Inflammatory macrophage (primary cell): ENCODE measurements at places on chromosomes 5 and 9.

GRCh38 chr9:96524045-96524444 lies 74.1 kb downstream of the HABP4 start:
- no peak for DNase-seq

DNA sequence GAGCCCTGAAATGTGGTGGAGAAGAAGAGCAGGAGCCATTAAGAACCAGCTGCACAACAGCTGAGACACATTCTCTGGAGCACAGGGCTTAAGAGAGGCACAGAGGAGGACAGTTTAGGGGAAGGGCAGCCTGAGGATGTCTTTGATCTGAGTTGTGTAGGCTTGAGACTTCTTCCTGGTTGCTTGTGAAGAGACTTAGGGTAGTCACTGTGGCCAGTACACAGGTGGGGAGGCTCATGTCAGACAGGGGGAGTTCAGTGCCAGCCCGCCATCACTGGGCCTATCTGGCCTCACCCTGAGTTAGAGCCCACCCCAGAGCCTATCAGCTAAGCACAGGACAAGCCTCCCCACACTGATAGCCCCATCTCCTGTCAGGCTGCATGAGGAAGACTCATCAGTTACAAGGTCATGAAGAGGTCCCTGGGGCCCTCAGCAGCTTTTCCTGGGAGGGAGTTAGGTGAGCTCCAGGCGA lies 19.8 kb downstream of the SLC22A4 start:
- DNase-seq = no peak

DNA sequence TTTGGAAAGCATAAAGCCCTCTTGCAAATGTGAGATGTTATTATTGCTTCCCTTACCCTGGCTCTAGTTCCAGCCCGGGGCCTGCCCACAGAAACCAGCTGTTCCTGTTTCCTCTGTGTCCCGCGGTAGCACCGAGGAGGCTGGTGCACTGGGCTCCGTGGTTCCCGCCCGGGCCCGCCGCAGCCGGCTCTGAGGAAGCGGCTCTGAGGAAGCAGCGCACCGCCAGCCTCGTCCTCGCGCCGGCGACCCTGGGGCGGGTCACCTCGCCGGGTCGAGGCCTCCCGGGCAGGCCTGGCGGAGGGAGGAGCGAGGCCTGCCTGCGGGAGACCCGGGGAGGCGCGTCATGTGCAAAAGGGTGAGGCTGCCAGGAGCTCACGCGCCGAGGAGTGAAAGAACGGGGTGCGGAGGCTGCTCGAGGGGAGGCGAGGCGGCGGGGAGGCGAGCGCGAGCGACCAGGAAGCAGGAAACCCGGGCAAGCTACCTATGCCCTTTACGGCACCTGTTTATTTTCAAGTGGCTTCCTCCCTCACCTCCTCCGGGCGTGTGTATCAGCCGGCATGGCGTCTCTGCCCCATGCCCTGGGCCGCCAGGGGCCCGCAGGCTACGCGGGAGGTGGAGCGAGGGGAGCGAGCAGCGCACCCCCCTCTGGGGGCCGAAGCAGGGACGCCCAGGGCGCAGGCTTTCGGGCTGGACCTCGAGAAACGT lies 61.3 kb upstream of the MEGF10 start:
- DNase-seq = peak; percentile 90

- DNase-seq = peak; percentile 77
These were observed 411.0 kb downstream of the MAT2B start for GRCh38 chr5:163916376-163916775.

DNA sequence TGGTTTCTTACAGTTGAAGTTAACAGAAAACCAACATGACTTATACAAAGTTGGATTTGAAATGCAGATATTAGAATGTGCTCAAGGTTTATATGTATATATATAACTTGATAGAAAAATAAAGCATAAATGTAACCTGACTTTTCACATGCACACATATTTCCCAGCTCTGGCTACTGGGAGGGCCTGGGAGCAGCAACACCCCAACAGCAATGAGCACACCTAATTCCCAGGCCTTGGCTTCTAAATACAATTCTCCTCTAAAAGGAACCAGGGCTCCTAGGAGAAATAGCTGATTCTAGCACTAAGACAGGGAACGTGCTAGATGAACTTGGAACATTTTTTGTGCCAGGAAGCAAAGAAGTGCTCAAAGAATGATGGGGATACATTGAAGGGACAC lies 42.1 kb downstream of the DENND1A start:
- DNase-seq = no peak

DNA sequence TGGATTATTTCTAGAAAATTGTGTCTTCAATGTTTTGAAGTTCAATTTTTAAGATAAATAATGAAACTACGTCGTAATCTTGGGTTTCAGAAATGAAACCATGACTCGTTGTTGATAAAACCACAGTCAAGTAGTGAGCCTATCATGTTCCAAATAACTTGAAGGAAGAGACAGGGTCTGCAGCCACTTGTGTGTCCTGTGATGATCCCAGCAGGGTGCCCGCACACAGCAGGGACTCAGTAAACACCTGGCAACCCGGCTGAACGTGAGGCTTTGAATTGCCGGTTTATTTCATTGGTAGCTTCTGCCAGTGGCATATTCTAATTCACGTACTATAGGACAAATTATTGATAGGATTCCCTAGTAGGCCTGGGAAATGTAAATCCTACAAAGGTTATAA lies 679.6 kb downstream of the IRX1 start:
- no peak for DNase-seq

DNA sequence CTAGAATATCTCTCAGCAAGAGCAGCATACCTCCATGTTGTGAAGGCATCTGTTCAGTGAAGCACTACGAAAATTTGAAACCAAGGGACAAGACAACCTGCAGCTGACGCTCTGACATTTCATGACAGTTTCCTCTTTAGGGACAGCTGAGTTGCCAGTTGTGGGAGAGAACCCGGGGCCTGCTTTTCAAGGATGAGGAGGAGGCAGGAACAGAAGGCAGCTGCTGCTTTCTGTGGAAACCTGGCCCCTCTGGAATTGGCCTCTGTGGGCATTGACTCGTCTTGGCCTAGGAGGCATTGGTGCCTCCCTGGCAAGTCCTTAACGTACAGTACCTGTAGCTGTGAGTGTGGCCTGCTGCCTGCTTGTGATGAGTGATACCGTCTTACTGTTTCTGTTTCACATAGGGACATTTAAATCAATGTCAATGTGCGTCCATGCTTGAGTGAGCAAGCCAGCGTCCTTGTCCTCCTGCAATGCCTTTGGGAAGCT lies 21.6 kb downstream of the SLC46A2 start:
- DNase-seq = peak; percentile 49

GRCh38 chr5:142053426-142054151 lies 40.8 kb upstream of the GNPDA1 start:
- DNase-seq = peak; percentile 78

DNA sequence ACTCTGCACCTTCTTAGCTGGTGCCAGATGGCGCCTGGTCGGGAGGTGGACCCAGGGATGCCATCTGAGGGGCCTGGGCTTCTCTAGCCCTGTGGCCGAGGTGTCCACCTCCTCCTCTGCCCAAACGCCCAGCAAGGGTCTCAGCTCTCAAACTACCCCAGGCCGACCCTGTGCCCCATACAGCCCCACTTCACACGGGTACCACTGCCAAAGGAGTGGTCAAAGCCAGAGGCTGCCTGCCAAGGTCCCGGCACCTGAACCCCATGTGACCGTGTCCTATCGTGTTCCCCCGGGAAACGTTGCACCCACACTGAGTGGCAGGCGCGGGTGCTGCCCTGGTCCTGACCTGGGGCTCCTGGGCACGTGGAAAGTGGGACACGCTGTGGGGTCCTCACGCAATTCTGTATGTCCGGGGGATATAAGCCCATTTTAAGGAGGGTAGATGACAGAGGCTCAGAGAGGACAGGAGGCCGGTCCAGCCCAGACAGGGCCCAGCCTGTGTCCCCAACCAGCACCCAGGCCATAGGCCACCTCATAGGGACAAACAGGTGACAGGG lies 1.9 kb downstream of the ENTPD8 start:
- no peak for DNase-seq

GRCh38 chr5:111461255-111461671 lies 51.1 kb downstream of the STARD4 start:
- DNase-seq = no peak

- DNase-seq = no peak
These were observed 447.6 kb downstream of the GADD45G start for GRCh38 chr9:90052366-90052765.

DNA sequence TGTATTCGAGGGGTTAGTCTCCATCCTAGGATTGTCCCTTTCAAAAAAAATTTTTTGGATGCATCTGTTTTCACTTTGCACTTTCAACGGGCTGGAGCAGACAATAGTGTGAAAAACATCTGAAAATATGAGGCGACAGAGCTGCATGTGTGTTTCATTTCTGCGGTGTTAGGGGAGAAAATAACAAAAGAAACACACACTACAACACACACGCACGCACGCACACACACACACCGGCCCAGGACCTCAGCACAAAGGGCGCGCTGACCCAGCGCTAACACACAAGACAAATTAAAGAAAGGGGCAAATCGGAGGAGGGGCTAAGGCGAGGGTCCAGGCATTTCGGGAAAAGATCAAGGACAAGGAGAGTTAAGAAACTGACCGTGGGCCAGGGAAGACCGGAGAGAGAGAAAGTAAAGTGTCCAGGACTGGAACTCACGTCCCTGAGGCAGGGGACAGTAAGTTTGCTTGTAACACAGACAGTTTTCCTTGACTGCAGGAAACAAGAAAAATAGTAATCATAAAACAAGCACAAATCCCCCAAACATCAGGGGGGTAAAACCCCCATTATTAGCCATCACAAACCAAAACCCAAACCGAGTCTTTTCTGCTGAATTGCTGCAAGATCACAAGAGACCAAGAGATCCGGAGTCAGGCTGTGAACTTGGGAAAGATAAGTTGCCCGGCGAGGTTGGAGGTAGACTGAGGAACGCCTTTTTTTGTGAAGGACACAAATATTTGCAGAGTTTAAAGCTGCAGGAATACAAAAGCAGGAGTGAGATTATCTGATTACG lies 302.1 kb downstream of the PARP8 start:
- DNase-seq = no peak

GRCh38 chr5:93735378-93735777 lies 6.0 kb downstream of the POU5F2 start:
- DNase-seq = no peak

DNA sequence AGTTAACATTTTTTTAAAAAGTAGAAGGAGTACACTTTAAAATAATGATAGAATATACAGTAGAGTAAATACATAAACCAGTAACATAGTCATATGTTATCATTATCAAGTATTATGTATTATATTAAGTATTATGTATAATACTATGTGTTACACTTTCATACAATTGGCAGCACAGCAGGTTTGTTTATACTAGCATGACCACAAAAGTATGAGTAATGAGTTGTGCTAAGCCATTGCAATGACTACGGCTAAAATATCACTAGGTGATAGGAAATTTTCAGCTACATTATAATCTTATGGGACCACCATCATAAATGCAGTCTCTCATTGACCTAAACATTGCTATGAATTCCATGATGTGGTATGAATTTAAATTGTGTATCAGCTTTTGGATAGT lies 506.0 kb downstream of the HTR1A start:
- DNase-seq = no peak

GRCh38 chr9:114757395-114757794 lies 48.4 kb downstream of the TNFSF15 start:
- no peak for DNase-seq

DNA sequence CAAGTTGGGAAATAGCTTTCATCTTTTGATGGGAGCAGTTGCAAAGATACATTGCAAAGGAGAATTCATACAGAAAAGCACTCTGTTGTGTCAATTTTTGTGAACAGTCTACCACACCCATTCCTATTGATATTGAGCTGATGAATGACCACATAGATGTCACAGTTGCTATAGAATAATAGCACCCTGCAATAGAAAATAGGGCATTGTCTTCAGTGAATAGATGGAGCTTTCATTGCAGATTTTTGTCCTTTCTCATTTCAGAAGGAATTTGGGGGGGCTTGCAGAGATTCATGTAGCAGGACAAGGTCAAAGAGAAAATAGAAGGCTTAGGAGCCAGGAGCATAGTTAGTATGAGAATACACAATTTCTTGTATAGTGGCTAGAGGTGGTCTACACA lies 237.9 kb downstream of the TMEM38B start:
- DNase-seq = no peak

GRCh38 chr5:155222393-155222792 lies 208.8 kb downstream of the KIF4B start:
- DNase-seq = no peak

DNA sequence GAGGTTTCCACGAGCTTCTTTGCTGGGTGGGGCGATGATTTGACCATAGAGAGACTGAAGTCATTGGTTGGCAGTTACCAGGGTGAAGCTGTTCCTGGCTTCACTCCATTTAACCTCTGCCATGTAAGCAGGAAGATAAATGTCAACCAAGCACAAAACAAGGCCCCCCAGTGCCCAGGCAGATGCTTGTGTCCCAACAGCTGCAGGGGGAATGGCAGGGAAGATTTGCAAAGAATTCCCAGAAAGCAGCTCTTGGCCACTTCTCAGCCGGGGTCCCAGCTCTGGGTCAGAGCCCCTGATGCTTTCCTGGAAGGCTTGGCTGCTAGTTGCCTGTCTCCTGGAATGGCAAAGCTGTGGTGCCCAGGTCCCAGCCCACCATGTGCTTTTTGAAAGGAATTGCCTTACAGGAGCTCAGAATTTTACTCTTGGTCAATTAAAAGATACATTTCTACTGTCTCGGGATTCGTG lies 383.4 kb downstream of the ENC1 start:
- no peak for DNase-seq

GRCh38 chr5:154405078-154405792 lies 40.6 kb upstream of the SAP30L start:
- peak; percentile 64 for DNase-seq

DNA sequence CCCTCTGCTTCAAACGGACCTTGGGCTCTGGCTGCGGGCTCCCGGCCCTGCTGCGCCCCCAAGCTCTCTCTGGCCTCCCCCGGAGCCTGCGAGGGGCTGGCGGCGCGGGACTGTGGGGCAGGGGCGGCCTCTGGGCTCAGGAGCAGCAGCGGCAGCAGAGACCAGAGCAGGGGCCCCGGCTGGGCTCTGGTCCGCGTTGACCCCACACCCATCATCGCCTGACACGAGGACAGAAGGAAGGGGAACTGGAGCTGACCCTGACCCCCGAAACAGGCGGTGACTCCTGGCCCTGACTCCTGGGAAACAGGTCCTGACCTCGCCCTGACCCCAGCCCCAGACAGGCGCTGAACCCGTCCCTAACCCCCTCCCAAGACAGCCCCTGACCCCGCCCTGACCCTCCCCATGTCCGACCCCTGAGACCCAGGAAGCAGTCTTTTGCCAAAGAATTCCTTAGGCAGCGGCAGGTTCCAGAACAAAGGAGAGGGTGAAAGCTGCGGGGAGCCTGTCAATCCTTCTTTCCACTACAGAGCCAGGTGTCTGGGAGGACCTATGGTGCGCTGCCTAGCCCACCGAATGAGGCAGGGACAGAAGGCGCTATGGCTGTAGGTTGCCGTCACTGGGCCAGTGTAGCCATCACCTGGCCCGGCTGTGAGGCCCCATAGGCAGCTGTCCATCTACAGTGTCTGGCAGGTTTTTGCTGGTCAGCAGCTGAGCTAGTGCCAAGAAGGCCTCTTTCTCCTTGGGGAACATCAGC lies 74.7 kb upstream of the SPTLC1 start:
- no peak for DNase-seq

GRCh38 chr5:116482394-116482793 lies 92.2 kb downstream of the SEMA6A start:
- DNase-seq = no peak

GRCh38 chr9:113471566-113471965 lies 8.0 kb downstream of the RGS3 start:
- DNase-seq = no peak

GRCh38 chr9:15220658-15221318 lies 86.2 kb downstream of the TTC39B start:
- no peak for DNase-seq

- DNase-seq = no peak
These were observed 12.9 kb downstream of the GLDC start for GRCh38 chr9:6632516-6633183.
